Calu3 (cell line): ENCODE measurements at places on chromosomes 1 and 21. TPM values are rescaled to one million over a fixed set of nuclear protein-coding genes. Genes with fewer than 3 reads are reported as not detected.

GRCh38 chr21:29114765-29115500, 15.5 kb upstream of the MAP3K7CL start:
- DNase-seq = no peak

Gene RIPK4
- 30.0 and 30.3 TPM in 2 replicates for total RNA-seq

GRCh38 chr1:95126846-95127245, 9.7 kb downstream of the TLCD4 start:
- DNase-seq = no peak

DNA sequence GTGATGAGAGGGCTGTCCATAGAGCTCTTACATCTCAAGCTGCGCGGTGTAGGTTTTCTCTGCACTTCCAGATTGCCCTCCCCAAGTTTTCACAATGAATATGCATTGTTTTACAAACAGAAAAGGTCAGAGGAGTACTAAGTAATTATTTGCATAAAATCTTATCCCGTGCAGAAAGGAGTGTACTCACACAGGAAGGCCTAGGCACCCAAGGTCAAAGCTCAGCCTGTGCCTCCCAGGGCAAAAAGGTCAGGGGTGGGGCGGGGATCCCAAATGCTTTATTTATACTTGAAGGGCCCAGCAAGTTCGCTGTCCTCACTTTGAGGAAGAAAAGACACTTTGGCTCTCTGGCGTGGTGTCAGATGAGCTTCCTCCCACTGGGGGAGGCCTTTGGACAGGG, 10.3 kb upstream of the KCNE1 start:
- DNase-seq = no peak

GRCh38 chr1:152460529-152460899, 46.5 kb upstream of the CRNN start:
- no peak for DNase-seq

- DNase-seq = no peak
These were observed 1113.9 kb upstream of the B3GALT2 start for GRCh38 chr1:194300340-194300739.

GRCh38 chr21:28590026-28590425, 402.7 kb downstream of the LTN1 start:
- no peak for DNase-seq

DNA sequence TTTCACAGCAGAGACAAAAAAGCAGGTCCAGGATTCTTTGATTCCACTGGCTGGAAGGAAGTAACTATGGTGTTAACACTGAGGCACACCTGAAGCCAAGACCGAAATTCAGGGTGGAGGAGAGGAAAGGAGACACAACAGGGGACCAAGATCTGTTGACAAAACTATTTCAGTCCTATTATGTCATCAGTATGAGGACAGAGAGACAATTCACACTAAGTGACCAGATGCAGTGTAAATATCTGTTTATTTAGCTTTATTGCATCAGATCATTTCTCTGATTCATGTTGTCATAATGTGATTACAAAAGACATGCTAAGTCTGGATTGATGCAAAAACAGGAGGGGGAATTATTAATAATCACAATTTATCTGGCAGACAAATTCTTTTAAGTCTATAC, 118.8 kb downstream of the SIPA1L2 start:
- no peak for DNase-seq

GRCh38 chr1:220203816-220204215, 68.4 kb downstream of the RAB3GAP2 start:
- no peak for DNase-seq

GRCh38 chr1:159790237-159790917, 9.6 kb downstream of the DUSP23 start:
- peak; percentile 43 for DNase-seq

GRCh38 chr1:206676499-206676898, 8.2 kb upstream of the MAPKAPK2 start:
- DNase-seq = no peak

Gene CYP4B1
- 0.92 and 1.2 TPM in 2 replicates for total RNA-seq

DNA sequence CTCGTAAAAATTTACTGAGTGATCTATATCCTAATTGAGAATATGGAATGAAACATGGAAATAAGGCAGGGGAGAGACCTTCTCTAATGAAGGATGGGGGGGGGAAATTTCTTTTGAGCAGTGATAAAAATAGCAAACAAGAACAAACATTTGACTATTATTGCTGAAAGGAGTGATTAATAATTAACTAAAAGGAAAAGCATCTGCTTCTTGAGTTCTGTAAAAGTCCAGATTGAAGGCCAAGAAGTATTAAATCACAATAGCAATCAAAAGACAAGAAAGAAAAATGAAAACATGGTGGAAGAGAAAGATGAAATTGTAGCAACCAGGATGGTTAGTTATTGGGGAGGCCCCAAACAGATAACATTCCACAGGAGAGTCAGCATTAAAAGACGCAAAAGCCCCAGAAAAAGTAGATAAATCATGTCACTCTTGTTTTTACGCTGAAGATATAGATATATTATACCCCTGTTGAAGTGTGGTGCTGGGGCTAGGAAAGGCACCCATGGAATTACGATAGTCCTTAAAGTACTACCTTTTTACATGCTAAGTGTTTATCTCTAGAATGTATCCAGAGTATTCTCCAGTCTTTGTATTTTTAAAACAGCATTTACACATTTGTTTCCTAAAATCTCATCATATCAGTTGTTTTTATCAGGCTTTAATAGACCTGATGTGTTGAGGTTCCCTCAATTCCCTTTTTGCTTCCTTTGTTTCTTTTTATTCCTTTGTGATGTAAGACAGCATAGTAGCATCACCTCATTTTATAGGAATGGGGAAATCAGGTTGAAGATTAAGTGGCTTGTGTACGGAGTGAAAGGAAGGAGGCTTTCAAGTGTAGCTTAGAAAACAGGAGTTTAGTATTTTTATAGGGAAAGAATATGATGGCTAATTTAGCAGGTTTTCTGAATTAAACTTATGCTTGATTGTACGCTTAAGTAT, 28.9 kb downstream of the DISP1 start:
- DNase-seq = no peak

- DNase-seq = no peak
These were observed 161.4 kb downstream of the DAB1 start for GRCh38 chr1:57262472-57262871.

Gene ZFYVE9
- total RNA-seq = 9.0 and 13.6 TPM in 2 replicates

Gene AADACL4
- total RNA-seq = not detected in 2 replicates

GRCh38 chr1:85102479-85102878, 54.2 kb upstream of the MCOLN3 start:
- DNase-seq = no peak

DNA sequence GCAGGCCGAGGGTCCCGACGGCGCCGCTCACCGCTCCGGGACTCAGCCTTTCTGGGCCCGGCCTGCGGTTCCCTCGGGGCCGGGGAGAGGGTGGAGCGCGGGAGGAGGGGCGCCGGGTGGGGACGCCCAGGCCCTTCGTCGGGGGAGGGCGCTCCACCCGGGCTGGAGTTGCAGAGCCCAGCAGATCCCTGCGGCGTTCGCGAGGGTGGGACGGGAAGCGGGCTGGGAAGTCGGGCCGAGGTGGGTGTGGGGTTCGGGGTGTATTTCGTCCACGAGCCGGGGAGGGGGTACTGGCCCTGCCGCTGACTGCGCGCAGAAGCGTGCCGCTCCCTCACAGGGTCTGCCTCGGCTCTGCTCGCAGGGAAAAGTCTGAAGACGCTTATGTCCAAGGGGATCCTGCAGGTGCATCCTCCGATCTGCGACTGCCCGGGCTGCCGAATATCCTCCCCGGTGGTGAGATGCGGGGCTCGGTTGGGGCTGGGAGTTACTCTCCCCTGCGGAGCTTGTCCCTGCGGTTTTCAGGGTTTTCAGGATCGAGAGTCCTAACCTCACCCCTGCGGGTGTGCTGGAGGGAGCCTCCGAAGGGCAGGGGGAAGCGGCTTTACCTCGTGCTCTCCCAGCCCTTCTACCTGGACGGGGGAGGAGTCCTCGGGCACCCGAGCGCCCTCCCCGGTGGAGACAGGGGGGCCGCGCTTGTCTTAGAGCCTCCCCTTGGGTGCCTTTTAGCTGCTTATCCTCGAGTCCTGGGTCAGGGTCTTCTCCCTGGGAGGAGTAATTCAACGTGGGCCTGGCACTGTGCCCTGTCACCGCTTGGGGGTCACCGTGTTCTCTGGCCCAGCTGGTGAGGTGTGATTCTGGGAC, 2.1 kb downstream of the SAMD11 start:
- DNase-seq = no peak

- DNase-seq = peak; percentile 22
These were observed 15.8 kb downstream of the OR14I1 start for GRCh38 chr1:248686815-248687214.

- no peak for DNase-seq
These were observed 319.0 kb downstream of the MATN1 start for GRCh38 chr1:30404341-30404740.

Gene SERINC2
- 67.7 and 79.8 TPM in 2 replicates for total RNA-seq

Gene RPL22
- total RNA-seq = 256 and 259 TPM in 2 replicates

- no peak for DNase-seq
These were observed 13.5 kb downstream of the ADAMTSL4 start for GRCh38 chr1:150562446-150563339.

- peak; percentile 25 for DNase-seq
These were observed 940 bp upstream of the ATAD3A start for GRCh38 chr1:1510912-1511532.

DNA sequence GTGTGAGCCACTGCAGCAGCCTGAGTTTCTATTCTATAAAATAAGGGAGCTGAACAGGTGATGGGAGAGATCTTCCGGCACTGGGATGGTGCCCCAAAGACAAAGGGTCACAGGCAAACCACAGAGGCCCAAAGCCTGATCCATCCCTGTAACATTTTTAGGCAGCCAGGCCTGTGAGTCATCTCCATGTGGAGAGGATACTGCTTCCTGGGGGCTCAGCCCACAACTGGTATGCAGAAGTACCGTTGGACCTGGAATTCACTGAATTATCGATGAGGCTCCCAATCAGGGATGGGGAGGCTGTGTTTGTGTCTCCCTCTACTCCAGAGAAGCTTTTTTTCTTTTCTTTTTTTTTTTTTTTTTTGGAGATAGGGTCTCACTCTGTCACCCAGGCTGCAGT, 48.8 kb upstream of the WASF2 start:
- DNase-seq = no peak

Gene SLFNL1
- total RNA-seq = 0.52 and 0.83 TPM in 2 replicates

DNA sequence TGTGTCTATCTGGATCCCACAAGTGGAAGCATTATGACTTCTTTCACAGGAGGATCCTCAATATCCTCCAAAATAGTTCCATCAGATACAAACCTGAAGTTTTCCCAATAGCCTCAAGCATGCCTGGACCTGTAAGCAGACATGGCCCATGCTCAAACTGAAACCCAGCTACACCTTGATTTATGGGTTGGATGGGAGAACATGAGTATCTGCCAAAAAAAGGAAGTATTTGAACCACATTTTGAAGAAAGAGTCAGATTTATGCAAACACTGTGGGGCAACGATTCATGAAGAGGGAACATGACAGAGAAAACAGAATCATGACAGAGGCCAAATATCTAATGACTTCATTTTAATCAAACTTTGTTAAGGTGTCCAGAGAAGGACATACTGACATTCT, 351.0 kb upstream of the NFIA start:
- no peak for DNase-seq

DNA sequence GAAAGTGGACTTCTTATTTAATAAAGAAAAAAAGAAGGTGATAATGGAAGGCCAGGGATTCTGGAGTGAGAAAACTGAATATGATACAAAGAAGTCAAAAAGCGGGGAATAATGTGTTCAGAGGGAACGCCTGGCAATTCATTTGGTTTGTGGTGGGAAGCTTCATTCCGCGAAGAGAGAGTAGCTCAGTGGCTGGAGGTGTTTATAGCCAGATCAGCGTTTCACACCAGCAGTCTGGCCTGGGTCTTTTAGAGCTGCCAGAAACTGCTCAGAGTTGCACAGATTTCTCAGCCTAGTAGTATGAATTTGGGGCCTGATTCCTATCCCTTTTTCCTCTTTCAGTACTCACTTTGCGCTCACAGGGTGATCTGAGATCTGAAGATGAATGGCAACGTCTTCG, 67.8 kb upstream of the IPO9 start:
- DNase-seq = no peak

DNA sequence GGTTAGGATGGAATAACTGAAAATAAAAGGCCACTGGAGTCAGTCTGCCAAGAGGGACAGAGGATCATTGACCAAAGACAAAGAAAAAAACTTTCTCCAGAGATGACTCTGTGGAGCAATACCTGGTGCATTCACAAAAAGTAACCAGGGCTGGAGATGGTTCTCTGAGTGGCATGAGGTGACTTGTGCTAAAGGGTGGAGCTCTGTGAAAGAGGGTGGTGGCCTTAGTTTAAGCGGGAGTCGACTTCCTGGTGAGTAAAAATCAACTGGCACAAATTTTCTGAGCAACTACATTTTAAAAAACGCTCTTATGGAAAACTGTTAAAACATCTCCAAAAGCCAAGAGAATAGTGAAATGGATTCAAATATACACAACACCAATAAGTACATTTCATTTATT, 10.0 kb downstream of the NHLH2 start:
- DNase-seq = no peak

DNA sequence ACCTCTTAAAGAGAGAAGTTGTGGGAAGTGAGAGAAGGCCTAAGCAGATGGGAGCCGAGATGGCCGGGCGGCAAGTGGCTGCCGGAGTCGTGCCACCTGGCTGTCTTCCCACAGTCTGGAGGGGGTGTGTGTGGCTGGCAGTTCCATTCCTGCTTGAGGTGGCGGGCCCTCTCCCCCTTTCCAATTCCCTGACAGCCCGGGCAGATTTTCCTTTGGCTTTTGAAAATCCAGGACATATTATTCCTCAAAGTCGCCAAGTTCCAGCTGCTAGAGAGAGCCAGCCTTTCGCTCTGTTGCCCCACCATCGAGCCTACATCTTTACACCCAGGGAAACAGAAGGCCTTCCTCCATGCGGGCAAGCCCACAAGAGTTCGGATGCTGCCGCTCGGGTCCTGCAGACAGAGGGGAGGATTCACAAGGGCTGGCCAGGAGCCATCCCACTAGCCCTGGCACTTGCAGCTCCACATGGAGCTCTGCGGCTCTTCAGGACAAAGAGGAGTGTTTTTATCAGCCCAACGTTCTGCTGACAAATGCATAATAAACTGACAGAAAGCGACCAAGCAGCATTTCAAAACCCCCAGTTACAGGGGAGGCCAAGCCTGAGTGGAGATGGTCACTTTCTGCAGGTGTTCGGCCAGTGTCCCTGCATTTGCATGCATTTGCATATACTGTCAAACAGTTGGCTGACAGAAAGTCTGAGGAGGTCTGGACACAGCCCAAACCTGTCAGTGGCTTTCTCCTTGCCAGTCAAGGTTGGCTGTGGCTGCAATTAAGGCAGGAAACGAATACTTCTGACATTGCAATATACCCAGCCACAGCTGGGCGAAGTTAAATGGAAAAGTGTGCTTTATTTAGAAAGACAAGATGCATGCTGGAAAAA, 45.9 kb downstream of the OLIG1 start:
- no peak for DNase-seq
